Stimulated activated CD8-positive, alpha-beta memory T cell treated with anti-CD3 and anti-CD28 coated beads, Interleukin-7, amount 100 ng/mL, for 24 hours (primary cell): ENCODE measurements at places on chromosomes 5 and 9.

DNA sequence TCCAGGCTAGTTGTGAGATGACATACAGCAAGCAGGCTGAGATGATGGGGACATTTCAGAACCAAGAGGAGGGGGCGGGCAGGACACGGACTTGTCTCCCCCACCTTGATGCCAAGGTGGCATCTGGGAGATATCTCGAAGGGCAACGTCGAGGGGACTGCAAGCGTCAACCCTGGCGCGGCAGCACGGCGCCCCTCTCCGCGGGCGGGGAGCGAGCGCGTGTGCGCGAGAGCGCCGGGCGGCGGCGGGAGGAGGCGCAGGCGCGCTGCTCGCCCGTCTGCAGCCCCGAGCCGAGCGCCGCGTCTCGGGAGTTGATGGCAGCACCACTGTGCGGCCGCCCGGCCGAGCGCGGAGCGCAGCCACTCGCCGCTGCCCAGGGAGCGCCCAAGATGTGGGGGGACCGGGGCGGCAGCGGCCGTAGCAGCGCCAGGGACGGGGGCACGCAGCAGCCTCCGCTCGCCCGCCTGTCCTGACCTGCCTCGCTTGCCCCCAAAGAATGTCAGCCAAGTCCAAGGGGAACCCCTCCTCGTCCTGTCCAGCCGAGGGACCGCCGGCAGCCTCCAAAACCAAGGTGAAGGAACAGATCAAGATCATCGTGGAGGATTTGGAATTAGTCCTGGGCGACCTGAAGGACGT, at the start of gene PRR16:
PRR16 (plus strand) TSS at position 310 of the 636 bp plus-strand sequence.
- no peak for DNase-seq

- DNase-seq = no peak
These were observed 51.1 kb downstream of the C9orf152 start for GRCh38 chr9:110156902-110157301.

GRCh38 chr9:74282526-74283253, 214.4 kb upstream of the RORB start:
- DNase-seq = no peak

DNA sequence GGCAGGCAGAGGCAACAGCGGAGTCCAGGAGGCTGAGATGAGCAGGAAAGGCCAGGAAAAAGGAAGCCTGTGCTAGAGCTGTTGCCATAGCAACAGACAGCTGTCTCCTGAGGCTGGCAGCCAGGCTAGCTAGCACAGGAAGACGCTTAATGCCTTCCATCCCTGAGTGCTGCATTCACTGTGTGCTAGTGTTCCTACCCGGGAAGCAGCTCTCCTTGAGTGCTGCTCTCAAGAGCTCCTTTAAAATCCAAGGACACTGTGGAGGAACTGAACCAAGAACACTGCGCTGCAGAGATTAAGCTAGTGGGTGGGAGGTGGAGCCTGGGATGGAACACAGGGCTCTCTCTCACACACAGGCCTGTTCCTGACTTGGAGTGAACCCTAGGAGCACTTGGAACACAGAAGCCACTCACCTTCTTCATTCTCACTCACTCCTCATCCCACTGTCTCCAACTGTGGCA, 53.5 kb upstream of the IL7R start:
- no peak for DNase-seq

GRCh38 chr5:35773967-35774366, 82.7 kb upstream of the IL7R start:
- DNase-seq = no peak

GRCh38 chr5:43390471-43390870, 21.7 kb downstream of the CCL28 start:
- DNase-seq = no peak

- no peak for DNase-seq
These were observed 63.9 kb upstream of the SPRY4 start for GRCh38 chr5:142388696-142389095.

GRCh38 chr9:78408388-78408787, 111.5 kb downstream of the PSAT1 start:
- DNase-seq = no peak

- no peak for DNase-seq
These were observed 39.4 kb downstream of the NNT start for GRCh38 chr5:43642428-43642827.

- DNase-seq = no peak
These were observed 96.3 kb upstream of the DAP start for GRCh38 chr5:10857338-10857733.

GRCh38 chr5:149288436-149288835, 16.8 kb downstream of the AFAP1L1 start:
- DNase-seq = no peak

DNA sequence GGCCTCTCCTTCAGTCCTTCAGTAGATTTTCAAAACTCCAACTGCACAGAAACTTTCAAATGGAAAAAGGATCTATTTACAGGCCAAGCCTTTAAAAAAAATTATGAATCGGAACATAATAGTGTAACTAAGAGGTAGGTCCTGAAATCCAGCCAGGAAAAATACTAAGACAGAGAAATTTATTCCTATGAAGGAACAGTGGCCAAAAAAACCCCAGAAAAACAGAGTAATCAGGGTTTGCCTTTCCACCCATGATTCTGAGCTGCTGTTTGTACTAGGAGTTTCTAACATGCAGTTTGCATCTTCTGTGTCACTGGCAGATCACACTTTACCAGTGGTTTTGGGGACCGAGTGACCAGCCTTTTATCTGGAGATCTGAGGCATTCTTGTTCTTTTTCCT, 93.1 kb upstream of the TMED7 start:
- DNase-seq = no peak

- DNase-seq = no peak
These were observed 182.4 kb downstream of the NFIB start for GRCh38 chr9:14131356-14132088.

GRCh38 chr9:37904445-37905130, 661 bp upstream of the SLC25A51 start:
- DNase-seq = no peak

- no peak for DNase-seq
These were observed 205.2 kb upstream of the MAP3K1 start for GRCh38 chr5:56610093-56610698.

- no peak for DNase-seq
These were observed 494 bp downstream of the CERT1 start for GRCh38 chr5:75510836-75511434.

DNA sequence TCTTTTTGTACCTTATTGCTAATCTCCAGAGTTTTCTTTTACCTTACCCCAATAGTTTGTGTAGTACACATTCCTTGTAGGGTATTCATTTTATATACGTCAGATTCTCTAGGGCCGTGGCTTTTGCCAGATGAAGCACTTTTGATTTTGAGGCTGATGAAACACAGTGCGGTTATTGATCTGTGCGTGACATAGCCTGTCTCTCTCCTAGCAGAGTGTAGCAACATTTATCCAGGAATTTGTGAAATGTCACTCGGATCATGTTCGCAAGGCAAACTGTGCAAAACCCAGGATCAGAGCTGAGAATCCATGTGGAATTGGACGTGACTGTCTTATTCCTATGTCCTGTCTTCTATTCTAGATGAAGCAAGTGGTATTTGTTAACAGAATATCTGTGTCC, 142.0 kb upstream of the SH3GL2 start:
- DNase-seq = no peak

- DNase-seq = no peak
These were observed 206.7 kb downstream of the FAM114A2 start for GRCh38 chr5:153831973-153832372.

DNA sequence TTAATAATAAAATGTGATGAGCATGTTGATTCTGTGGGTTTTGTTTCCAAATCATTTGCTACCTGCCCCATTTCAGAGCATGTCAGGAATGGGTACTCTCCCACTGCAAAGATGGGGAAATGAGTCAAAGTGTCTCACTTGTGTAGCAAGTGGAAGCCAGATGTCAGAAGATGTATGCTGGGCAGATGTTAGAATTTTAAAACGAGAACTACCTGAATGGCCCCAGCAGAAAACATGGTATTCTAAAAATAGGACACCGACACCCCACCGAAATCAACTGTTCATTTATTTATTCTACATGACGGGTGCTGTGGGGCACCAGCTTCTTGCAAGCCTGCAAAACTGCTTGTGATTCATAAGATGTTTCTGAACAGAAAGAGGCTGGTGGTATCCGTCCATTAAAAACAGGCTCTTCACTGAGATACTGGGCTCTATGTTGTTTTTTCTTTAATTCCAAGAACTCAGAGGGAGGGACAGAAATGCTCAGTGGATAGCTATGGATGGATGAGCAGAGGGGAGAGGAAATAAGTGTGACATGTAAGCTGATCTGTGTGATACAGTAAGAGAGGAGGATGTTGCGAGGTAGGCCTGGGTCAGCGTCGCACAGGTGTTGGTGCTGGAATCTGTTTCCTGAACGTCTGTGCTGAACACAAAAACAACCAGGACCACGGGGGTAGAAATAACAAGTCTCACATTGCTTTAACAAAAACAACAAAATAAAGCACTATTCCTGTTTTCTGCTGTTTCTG, 157.2 kb downstream of the EFNA5 start:
- no peak for DNase-seq

GRCh38 chr5:610011-610743, 2.0 kb upstream of the CEP72 start:
- DNase-seq = no peak

DNA sequence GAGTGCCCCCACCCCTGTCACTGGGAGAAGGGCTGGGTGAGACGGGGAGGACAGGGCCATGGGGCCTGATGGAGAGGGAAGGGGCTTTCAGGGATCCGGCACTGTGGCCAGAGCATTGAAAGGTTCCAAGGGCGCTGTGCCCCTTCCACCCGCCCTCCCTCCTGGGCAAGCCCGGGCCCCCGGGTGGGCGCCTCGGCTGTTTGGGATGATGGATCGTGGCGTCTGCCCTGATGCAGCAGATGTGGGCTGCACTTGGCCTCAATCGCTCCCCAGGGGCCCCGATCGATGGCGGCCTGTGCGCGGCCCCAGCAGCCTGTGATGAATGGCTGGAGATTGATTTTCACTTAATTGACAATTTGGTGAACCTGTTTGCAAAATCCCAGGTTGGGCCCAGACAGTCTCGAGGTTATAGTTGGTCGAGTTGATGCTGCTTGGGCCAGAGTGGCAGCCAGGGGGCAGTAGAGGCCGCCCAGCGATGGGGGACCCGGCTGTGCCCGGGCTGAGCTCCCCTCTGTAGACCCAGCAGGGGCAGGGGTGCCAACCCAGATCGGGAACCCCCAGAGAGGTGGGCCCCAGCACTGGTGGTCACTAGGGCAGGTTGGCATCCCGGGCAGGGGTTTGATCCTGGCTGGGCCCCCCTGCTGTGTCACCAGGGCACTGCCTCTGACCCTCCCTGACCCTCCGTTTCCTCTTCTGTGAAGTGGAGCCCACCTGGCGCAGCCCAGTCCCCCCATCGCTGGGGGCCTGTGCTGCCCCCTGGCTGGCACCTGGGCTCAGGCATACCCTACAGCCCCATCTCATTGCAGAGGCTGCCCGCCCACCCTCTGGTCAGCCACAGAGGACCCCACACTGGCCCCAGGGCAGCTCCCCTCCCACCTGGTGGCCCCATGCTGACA, 34.7 kb downstream of the LHX3 start:
- DNase-seq = peak; percentile 22

GRCh38 chr5:72204946-72205345, 97.7 kb downstream of the MAP1B start:
- DNase-seq = no peak

DNA sequence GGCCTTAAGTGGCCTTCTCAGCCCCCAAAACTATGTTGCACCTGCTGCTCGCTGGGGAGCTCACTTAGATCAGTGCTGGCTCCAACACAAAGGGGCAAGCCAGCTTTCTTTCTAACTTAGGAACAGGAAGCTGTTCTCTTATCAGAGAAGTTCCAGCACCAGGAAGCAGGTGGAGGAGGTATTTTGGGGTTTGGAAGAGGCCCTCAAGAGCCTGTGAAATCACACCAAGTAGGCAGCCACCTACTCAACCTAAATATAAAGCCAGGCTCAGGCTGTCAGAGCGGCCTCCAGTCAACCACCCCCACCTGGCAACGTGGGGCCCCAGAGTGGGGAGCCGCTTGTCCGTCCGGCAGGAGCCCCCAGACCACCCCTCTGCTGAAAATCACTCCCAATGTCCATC, 152.8 kb downstream of the OLFM1 start:
- DNase-seq = no peak

GRCh38 chr5:56257010-56257409, 23.9 kb upstream of the ANKRD55 start:
- DNase-seq = no peak

GRCh38 chr9:120438111-120438510, 141.9 kb downstream of the CDK5RAP2 start:
- DNase-seq = no peak

DNA sequence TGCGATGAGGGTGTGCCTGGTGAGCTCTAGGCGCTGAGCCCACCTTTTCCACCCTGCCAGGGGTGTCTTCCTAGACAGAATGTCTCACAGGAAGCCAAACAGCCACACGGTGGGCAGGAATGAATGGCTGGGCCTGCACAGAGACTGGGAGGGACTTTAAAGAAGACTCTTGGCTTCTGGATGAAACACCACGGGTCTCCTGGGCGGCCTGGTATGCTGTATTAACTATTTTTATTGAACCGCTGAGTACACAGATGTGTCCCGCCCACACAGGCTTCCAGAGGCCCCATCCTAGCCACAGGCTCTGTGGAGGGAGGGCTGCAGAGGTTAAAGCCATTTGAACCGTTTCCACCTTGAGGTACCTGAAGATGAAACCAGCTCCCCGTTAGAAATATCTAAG, 115.2 kb upstream of the CXCL14 start:
- DNase-seq = no peak

- no peak for DNase-seq
These were observed 114.6 kb upstream of the MAP3K1 start for GRCh38 chr5:56700711-56701110.

- DNase-seq = no peak
These were observed 43.0 kb upstream of the GNE start for GRCh38 chr9:36301227-36301626.

DNA sequence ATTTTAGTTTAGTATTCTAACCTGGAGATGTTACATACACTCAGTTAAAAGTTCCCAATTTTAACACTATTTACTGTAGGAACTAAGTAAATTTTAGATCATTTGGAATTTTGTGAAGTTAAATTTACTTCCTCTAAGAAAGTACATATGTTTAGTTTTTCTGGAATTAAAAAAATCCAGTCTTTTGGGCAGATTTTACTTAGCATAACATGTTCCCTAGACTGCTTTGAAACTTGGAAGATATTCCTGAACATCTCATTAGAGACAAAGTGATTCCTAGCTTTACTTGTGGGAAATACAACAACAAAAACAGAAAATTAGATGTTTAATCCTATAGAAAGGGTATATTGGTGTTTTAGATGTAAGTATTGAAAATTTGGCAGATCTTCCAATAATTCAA, 930.0 kb upstream of the PTPRD start:
- DNase-seq = no peak

- no peak for DNase-seq
These were observed 69.3 kb downstream of the WWC1 start for GRCh38 chr5:168360521-168361285.

DNA sequence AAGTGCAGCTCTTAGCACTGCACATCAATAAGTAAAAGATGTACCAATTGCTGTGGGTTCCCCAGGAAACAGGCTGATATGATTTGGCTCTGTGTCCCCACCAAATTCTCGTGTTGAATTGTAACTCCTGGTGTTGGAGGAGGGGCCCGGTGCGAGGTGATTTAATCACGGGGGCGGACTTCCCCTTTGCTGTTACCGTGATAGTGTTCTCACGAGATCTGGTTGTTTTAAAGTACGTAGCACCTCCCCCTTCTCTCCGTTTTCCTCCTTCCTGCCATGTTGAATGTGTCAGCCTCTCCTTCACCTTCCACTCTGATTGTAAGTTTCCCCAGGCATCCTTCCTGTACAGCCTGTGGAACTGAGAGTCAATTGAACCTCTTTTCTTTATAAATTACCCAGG, 93.2 kb upstream of the ACTBL2 start:
- no peak for DNase-seq

- DNase-seq = no peak
These were observed 225.8 kb downstream of the MEF2C start for GRCh38 chr5:88657136-88657535.

- no peak for DNase-seq
These were observed 70.8 kb downstream of the WWC1 start for GRCh38 chr5:168362097-168362885.
